Posterior vena cava (tissue), 2 donors: ENCODE measurements at places on chromosomes 7 and 10. TPM values are rescaled to one million over a fixed set of nuclear protein-coding genes. Genes with fewer than 3 reads are reported as not detected.

The NRBF2 gene
- 15.8 TPM for total RNA-seq

The GPR158 gene
- total RNA-seq = 0.05 TPM

The COPS6 gene
- 78.4 TPM for total RNA-seq

The OR2A1 gene
- not detected for total RNA-seq

The SLC16A9 gene
- total RNA-seq = 1.7 TPM

The PHKG1 gene
- total RNA-seq = 3.7 TPM

The TMEM184A gene
- total RNA-seq = not detected

The CLRN3 gene
- total RNA-seq = not detected

The ACTL6B gene
- not detected for total RNA-seq

The MEOX2 gene
- 31.7 TPM for total RNA-seq

The ACBD7 gene
- not detected for total RNA-seq

The EPC1 gene
- 30.5 TPM for total RNA-seq

The CTAGE8 gene
- total RNA-seq = 1.5 TPM

The PRSS37 gene
- total RNA-seq = not detected

The MRC1 gene
- 157 TPM for total RNA-seq

The SFRP5 gene
- total RNA-seq = 0.56 TPM

The STRIP2 gene
- 0.33 TPM for total RNA-seq

The VGF gene
- total RNA-seq = not detected

The SMIM30 gene
- 47.9 TPM for total RNA-seq

The SPOCK2 gene
- 2.4 TPM for total RNA-seq

The SUFU gene
- 10.4 TPM for total RNA-seq

The PTF1A gene
- not detected for total RNA-seq

The EPHB6 gene
- total RNA-seq = 11.9 TPM

The MYL10 gene
- total RNA-seq = not detected

The GRID1 gene
- 4.4 TPM for total RNA-seq

The WBP1L gene
- 61.4 TPM for total RNA-seq

The COL17A1 gene
- total RNA-seq = 0.88 TPM

The ABLIM1 gene
- total RNA-seq = 79.4 TPM

The PIP gene
- not detected for total RNA-seq

The GIMAP4 gene
- total RNA-seq = 30.1 TPM

The FAM185A gene
- total RNA-seq = 5.2 TPM

The PSMA2 gene
- 55.6 TPM for total RNA-seq

The LDB1 gene
- total RNA-seq = 32.7 TPM

The NKX2-3 gene
- total RNA-seq = not detected

The PLCE1 gene
- total RNA-seq = 4.9 TPM

The ABCB1 gene
- total RNA-seq = 1.3 TPM

The AOC1 gene
- 0.46 TPM for total RNA-seq

The BUB3 gene
- total RNA-seq = 48.1 TPM

The HMX2 gene
- not detected for total RNA-seq

The FLNC gene
- total RNA-seq = 440 TPM

The CREB5 gene
- 21.9 TPM for total RNA-seq

The ZRANB1 gene
- 19.8 TPM for total RNA-seq

The ANTXRL gene
- total RNA-seq = not detected
